ENCODE measurements at places on chromosomes 11 and 22.
A peak's percentile ranks its signal among the peaks of the same experiment; 100 is the strongest.

- no peak for DNase-seq
Measured at GRCh38 chr11:81237139-81237538, 1496.5 kb downstream of the FAM181B start.

DNA sequence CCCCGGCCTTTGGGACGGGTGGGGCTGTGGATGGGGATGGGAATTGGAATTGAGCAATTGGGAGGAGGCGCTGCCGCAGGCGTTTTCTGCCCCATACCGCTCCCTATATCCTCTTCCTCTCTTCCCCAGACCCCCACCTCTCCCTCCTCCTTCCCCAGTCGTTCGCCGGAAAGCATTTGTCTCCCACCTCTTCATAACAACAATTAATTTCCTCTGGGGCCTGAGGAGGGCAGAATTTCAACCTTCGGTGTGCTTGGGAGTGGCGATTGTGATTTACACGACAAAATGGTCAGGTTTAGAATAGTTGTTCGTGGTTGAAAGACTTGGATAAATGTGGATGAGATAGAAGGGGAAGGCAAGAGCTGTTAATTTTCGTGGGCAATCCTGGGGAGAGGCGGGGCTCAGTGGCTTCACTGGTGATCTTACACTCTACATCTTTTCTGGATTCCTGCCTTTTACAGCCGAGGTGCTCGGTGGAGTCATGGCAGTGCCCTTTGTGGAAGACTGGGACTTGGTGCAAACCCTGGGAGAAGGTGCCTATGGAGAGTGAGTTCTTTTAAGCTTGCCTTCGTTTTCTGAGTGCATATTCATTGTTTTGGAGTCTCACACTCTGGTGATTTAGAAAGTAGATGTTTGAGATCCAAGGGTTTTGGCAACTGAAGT lies 1.5 kb downstream of the CHEK1 start:
- peak; percentile 48 for DNase-seq

GRCh38 chr11:272931-273198 lies 5.3 kb upstream of the NLRP6 start:
- DNase-seq = no peak

DNA sequence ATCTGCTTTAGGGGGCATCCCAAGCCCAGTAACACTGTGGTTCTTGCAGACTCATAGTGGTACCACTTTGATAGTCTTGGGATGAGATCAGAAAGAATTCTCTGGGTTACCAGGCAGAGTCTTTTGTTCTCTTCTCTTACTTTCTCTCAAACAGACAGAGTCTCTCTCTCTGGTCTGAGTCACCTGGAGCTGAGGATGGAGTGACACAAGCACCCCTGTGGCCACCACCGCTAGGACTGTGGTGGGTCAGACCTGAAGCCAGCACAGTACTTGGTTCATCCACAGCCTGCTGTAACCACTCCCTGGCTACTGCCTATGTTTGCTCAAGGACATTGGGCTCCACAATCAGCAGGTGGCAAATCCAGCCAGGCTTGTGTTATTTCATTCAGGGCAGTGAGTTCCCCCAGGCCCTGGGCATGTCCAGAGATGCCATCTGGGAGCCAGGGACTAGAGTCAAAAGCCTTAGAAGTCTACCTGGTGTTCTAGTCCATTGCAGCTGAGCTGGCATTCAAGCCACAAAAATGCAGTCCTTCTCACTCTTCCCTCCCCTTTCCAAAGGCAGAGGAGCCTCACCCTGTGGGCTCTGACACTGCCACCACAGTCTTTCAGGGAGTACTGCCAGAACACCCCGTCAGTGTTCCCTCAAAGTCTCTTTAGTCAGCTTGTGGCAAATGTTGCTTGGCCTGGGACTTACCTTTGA lies 29.9 kb downstream of the ENDOD1 start:
- DNase-seq = no peak

DNA sequence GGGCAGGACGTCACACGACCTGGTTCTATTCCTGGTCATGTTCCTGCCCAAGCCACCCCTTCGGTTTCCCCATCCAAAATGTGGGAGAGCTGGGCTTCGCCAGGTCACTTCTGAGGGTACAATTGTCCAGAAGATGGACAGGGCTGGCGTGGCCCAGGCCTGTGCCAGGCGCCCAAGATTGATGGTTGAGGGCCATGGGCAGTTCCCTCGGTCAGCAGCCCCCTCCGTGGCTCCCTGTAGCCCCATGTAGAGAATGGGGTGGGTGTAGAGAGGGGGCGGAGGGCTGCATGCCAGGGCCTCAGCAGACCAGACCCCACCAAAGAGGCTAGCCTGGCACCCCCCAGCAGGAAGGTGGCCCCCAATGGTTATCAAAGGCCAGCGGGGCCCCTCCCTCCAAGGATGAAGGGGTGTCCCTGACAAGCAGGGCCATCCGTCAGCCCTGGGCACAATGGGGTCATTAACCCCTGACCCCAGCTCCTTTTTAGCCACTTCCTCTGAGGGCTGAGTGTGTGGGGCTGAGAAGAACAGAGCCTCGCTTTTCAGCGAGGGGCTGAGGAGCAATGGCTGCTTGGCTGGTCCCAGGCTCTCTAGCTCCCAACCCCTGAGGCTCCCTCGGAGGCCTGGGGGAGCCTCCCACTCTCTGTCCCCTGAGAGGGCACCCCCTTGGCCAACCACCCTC lies 11.0 kb upstream of the PICK1 start:
- DNase-seq = no peak

GRCh38 chr11:45145379-45146071 lies 914 bp upstream of the PRDM11 start:
- DNase-seq = no peak

- DNase-seq = no peak
Measured at GRCh38 chr22:31973739-31974138, 29.4 kb downstream of the YWHAH start.

GRCh38 chr11:45733176-45733575 lies 67.8 kb upstream of the CHST1 start:
- no peak for DNase-seq

- DNase-seq = no peak
Measured at GRCh38 chr11:94700622-94701021, 67.5 kb upstream of the AMOTL1 start.

GRCh38 chr11:60498853-60499252 lies 6.3 kb downstream of the MS4A12 start:
- no peak for DNase-seq

DNA sequence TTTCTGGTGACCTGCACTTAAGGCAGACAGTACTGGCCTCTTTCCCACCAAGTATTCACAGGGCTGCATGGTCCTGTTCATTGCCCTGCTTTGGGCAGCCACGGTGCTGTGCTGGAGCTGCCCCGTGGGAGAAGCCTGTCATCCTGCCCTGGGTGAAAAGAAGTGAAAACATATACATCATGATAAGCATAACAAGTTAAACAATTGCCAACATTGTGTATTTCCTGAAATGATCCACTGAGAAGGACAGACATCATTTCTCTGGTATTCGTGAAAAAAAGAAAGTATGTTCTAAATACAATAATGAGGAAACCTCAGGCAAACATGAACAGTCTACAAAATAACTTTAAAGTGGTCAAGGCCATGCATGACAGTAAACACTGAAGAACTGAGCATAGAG lies 393.1 kb downstream of the TMEM135 start:
- DNase-seq = no peak

DNA sequence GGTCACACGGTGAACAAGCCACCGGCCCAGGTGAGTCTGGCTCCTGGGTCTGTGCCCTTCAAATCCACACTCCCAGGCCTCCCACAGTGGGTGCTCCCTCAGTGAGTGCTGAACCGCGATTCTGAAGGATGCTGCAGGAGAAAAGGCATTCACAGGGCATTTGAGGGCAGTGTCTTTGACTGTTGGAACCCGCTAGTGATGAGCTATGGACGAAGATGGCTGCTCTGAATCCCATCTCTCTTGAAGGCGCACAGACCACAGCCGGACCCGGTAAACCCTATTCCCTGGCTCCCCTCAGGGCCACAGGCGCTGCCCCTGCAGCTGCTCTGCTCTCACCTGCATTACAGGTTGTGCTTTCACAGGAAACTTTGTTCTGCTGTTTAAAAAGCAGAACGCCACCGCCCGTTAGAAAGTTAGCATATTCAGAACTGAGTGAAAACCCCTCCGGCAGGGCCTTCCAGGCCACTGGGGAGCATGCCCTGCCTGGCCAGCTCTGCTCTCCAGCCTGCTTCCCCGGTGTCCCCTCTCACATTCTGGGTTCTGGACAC lies 3.2 kb downstream of the LRRC32 start:
- no peak for DNase-seq

- no peak for DNase-seq
Measured at GRCh38 chr11:103465555-103466140, 356.4 kb downstream of the DYNC2H1 start.

GRCh38 chr11:65588199-65589054 lies 7.2 kb downstream of the KCNK7 start:
- peak; percentile 84 for DNase-seq

- DNase-seq = no peak
Measured at GRCh38 chr11:77884829-77885190, 63.9 kb downstream of the AAMDC start.

DNA sequence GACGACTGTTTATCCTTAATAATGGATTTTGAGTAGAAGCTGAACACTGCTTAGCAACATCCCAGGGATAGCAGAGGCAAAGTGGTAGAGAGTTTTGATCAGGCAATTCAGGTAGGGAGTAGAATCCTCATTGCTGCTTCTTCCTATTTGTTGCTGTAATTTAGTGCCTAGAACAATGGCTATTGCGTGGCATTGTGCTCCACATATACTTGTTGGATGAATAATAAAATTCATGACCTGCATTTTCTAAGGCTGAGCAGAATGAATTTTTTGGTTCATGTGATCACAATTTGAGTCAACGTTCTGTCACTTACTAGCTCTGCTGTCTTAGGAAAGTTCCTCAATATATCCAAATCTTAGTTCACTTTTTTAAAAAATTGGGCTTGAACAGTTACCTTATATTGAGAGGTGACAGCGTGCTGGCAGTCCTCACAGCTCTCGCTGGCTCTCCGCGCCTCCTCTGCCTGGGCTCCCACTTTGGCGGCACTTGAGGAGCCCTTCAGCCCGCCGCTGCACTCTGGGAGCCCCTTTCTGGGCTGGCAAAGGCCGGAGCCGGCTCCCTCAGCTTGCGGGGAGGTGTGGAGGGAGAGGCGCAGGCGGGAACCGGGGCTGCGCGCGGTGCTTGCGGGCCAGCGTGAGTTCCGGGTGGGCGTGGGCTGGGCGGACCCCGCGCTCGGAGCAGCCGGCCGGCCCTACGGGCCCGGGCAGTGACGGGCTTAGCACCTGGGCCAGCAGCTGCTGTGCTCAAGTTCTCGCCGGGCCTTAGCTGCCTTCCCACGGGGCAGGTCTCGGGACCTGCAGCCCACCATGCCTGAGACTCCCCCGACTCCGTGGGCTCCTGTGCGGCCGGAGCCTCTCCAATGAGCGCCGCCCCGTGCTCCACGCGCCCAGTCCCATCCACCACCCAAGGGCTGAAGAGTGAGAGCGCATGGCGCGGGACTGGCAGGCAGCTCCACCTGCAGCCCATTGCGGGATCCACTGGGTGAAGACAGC lies 350.6 kb downstream of the ETS1 start:
- DNase-seq = no peak

- DNase-seq = no peak
Measured at GRCh38 chr11:66324664-66325063, 7.8 kb upstream of the CD248 start.

GRCh38 chr11:44559207-44559939 lies 6.1 kb upstream of the CD82 start:
- DNase-seq = peak; percentile 58

GRCh38 chr22:41123151-41123550 lies 30.8 kb downstream of the EP300 start:
- DNase-seq = no peak

GRCh38 chr22:21933910-21934309 lies 18.7 kb downstream of the PPM1F start:
- no peak for DNase-seq

DNA sequence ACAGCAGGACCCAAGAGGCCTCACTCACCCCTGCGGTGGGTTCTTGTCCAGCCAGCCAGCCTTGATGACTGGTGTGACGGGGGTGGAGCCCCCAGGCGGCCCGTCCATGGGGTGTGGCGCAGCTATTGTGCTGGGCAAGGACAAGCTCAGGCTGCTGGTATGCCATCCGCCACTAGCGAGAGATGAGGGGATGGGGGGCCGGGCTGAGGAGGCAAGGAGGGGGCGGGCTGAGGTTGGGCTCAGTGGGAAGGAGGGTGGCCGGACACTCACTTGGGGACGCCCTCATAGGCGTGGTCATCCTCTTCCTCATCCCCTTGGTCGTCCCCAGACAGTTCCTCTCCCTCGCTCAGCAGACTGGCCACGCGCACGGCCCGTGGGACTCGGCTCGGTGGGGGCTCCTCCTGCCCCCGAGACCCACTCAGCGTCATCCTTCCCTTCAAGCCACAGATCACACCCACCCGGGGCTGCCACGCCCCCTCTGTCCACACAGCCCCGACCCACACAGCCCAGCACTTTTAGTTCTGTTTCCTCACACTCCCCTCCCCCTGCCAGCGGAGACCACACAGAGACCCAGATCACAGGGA lies 38.0 kb upstream of the PDE2A start:
- peak; percentile 35 for DNase-seq
